HCT116 (cell line): ENCODE measurements at places on chromosomes 7 and 10. TPM values are rescaled to one million over a fixed set of nuclear protein-coding genes. Genes with fewer than 3 reads are reported as not detected.

Gene NUDCD3
- 94.6 TPM for total RNA-seq

Gene PVRIG
- 0.30 TPM for total RNA-seq

DNA sequence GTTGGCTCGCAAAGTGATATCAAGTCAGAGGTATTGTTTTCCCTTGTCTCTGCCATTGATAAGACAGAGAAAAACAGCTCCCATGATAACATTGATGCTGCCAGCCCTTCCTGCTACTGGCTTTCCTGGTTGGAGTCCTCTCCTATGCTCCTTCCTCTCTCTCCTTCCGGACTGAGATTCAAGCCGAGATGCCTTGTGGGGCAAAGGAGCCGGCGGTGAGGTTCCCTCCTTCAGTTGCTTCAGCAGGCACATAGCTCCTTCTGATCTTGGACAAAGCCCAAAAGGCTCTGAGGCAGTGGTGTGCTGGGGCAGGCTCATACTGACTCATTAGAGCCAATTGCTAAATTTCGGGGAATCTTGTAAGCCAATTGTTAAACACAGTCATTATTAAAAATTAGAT, 8.8 kb upstream of the ZCCHC24 start:
- H3K36me3 ChIP-seq: no peaks in the 10 kb centered on the region
- H3K27ac ChIP-seq: no peak overlapping the region
- no peaks in the 10 kb centered on the region for H3K27me3 ChIP-seq
- peaks cover 6% of the 10 kb centered on the region for H3K4me1 ChIP-seq
- no peak overlapping the region for H3K4me3 ChIP-seq
- no peak for DNase-seq

- H3K4me1 ChIP-seq: peaks cover 16% of the 10 kb centered on the region
- no peaks in the 10 kb centered on the region for H3K36me3 ChIP-seq
- H3K27me3 ChIP-seq: no peaks in the 10 kb centered on the region
- peak; percentile 73 for DNase-seq
Observed at GRCh38 chr10:2985729-2986232, 81.6 kb upstream of the PFKP start.
